GM19239 (cell line): ENCODE measurements at places on chromosomes 7 and 10.

- peak; percentile 57 for DNase-seq
Measured at GRCh38 chr10:61904733-61905725, 3.5 kb downstream of the ARID5B start.

DNA sequence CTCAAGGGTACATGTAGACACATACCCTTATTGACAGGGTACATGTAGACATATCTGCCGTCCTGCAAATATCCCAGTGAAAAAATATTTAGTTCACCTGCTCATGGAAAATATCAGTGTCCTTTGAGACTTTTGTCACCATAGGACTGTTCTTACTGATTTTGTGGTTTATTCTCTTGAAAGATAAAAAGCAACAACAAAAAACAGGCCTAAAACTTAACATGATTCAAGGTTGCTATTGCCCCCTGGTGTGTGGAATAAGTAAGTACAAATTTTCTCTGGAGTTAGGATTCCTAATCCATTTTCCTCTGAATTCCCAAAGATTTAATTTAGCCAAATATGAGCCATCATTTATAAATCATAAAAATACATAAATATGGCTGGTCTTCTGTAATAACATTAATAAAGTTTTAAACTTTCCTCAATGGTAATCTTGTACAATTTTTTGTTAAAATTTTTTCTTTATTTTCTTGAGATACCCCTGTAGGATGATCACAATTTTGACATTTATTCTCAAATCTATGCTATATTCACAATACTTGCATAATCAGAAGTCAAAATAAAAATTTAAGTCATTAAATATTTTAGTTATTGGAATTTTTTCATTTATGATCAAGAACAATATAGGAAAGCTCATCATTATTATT is 741.4 kb upstream of the POT1 start:
- no peak for DNase-seq

DNA sequence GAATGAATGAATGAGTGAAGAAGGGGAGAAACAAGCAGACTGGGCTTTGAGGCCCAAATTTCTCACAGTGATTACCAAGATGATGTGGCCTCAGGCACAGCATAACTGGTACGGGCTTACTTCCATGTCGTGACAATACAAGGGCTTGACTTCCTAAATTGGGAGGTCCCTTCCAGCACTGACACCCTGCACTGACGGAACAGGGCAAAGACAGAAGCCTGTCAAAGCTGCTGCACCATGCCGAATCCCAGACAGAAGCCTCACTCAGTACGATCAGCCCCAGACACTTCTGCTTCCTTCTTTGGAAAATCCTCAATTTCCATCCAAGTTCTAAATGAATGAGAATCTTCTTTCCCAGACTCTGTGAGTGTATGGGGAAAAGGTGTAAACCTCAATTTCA is 51.9 kb downstream of the GNA12 start:
- no peak for DNase-seq

DNA sequence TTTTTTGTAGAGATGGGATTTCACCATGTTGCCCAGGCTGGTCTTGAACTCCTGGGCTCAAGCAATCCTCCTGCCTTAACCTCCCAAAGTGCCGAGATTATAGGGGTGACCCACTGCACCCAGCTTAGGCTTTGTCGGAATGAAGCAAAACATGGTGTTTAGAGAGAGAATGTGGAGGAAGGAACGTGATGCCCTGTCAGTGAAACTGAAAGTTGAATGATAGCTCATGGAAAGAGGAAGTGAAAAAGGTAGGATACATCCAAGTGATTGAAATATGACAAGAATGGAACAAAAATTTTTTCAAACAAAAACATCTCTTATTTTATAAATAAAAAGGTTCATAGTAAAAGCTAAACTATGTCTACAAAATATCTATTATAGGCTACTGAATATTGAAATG is 5.9 kb downstream of the AKAP9 start:
- DNase-seq, result no peak

- no peak for DNase-seq
Measured at GRCh38 chr7:157003445-157003755, 7.1 kb downstream of the MNX1 start.

- no peak for DNase-seq
Measured at GRCh38 chr10:106355450-106355849, 809.1 kb downstream of the SORCS1 start.

GRCh38 chr10:119518176-119518575 is 24.3 kb downstream of the RGS10 start:
- no peak for DNase-seq

DNA sequence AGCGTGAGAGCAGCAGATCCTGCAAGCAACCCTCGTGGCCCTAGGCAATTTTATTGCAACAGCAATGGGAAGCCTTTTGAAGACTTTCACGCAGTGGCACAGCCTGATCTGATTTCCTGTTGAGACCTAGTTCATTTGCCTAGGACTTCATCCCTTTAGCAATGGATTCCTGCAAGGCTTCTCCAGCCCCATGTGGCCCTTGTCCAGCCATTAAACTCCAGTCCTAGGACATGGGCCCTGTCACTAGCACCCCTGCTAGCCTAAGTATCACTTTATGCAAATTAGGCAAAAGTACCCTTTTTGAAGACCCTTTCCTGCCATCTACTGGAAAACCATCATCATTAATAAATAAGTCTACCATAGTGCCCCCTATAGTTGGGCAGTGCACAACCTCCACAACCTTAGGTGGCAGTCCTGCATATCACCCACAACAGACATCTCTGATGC is 379.4 kb downstream of the GALNT17 start:
- peak; percentile 5 for DNase-seq

DNA sequence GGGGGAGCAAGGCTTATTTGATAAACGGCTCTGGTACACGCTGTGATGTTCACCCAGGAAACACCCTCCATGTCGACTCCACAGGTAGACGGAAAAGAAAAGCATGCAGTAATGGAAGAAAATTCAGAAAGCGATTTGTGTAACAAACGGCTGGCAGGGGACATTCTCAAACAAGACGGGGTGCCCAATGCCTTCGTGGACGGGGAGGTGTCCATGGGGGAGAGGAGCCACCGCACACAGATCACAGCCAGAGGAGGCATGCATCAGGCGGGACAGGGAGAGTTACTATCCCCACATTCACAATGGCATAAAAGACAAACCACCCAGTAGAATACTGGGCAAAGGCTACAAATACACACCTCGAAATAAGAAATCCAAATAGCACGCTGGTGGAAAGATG is 20.1 kb downstream of the CNPY1 start:
- no peak for DNase-seq
